Keratinocyte (primary cell): ENCODE measurements at places on chromosomes 5 and 9.

DNA sequence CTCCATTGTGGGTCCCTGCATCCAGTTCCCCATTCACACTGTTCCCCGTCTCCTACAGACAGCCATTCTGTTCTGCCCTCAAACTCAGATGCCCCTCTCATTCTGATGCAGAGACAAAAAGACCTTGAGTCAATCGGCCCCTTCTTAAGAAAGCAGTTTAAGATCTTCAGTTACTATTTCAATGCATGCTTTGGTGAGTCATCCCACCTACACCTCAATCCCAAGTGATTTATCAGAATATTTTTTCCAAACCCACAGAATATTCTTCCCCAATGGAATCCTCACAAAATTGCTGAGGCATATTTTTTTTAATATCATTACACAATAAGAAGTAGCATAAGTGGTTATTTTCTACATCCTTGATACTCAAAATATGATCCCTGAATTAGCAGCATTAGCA lies 92.4 kb upstream of the SLC1A1 start:
- no peak for DNase-seq

DNA sequence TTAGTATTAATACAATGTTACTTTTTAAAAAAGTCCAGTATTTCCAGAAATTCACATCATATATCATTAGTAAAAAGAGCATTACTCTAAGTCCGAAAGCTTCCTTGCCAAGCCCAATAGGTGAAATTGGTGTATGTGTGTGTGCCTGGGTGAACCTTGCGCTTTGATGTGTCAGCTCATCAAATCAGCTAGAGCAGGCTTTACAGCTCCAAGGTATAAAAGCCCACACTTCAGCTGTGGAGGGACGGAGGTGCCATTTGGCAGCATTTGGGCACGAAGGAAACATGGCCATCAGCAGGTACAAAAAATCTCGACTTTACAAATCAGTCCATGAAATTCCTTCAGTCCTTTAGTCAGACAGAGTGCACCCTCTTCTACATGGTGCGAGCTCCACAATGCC lies 76.5 kb upstream of the IL7R start:
- no peak for DNase-seq

DNA sequence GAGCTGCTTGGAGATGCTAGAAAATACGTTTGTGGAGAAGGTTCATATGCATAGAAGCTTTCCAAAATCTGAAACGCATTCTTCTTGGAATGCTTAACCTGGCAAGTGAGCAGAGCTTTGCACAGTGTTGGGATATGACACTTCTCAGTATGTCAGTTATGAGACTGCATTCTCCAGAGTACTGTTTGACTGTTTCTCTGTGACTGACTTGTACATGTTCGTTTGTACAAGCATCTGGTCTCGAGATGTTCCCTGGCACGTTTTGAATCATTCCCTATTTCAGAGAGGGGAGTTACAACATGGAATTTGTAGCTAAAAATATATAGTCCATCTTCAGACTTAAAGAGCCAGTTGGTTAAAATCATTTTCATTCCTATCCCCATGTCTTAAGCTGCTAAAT lies 272.4 kb downstream of the ARRDC3 start:
- DNase-seq, result no peak

DNA sequence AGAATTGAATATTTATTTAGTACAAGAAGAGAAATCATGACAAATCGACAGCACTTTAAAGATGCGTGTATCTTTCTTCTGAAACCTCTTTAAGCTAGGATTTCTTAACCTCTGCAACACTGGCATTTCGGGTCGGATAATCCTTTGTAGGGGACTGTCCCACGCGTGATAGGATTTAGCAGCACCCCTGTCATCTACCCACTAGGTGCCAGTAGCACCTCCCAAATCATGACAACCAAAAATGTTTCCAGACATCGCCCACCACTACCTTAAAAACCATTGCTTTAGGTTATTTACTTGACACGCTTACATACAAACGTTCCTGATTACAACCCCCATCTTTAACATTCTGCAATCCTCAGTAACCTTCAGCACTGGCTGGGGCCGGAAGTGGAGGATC lies 223.1 kb downstream of the TRIM32 start:
- no peak for DNase-seq

- no peak for DNase-seq
Observed at GRCh38 chr9:129306318-129306973, 128.4 kb upstream of the IER5L start.

GRCh38 chr9:89690334-89690912 lies 85.6 kb downstream of the GADD45G start:
- DNase-seq, result no peak

GRCh38 chr9:35691757-35692301 lies 2.1 kb upstream of the TPM2 start:
- DNase-seq, result no peak

DNA sequence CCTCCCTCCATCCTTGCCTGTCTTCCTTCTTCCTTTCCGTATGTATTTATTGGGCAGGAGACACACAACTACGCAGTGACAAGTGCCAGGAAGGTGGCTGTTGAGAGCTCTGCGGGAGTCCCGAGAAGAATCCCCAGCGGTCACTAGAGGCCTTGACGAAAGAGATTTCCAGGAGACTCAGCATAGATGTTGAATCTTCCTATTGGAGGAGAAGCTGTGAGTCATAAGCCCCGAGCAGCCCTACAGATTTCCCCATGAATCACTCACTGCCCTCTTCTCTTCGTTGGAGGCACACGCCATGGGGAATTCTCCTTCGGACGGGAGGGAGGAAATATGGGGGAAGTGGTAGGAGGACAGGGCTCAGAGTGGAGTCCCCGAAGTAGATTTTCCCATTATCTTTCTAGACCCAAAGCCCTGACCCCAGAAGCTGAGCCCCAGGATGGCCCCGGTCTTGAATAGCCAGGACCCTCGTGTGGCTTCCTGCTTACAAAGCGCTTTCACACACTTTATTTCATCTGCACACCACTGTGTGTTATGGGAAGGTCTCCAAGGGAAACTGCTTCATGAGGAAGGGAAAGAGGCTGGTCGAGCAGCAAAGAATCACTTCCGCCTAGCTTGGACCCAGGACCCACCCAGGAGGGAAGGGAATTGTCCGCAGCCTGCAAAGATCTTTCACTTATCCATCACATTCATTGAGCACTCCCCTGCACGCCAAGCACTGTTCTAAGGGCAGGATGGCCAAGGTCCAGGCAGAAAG lies 12.7 kb downstream of the DUSP1 start:
- no peak for DNase-seq

DNA sequence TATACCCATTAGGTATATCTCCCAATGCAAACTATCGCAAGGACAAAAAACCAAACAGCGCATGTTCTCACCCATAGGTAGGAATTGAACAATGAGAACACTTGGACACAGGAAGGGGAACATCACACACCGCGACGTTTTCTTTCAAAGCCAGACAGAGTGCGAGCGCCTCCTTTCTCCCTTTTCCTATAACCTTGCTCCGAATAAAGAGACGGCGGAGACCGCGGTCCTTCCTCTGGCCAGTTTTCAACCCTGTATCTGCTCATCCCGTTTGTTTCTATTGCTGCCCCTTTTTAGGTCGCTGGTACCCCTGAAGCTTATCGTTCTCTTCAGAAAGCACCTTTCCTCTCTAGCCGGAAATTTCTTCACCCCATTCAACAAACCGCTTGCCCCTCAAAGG lies 1.3 kb downstream of the LVRN start:
- no peak for DNase-seq

DNA sequence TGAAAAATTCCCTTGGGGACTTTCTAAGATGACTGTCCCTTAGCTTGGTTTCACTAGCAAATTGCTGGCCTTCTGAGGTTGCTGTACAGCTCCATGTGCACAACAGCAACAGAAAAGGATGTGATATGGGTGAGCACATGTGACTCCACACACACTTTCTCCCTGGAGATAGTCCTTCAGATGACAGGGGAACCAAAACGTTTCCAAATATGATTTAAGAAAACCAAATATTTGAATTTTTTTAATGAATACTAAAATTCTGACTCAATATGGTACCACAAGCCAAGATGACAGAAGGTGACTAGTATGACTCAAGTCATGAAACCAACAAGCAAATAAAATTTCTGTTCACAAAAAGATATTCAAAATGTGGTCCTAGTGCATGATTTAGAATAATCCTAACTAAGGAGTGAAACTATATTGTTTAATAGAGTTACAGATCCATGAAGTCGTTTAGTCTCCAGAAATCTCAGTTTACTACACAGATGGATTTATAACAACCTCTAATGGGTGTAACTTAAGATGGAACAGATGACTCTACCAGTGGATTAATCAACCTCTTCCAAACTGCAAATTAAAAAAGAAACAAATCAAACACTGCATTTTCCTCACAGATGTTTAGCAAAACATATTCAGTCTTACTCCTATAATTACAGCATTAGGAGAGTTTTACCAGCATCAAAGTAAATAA lies 144.8 kb upstream of the PIK3R1 start:
- no peak for DNase-seq

DNA sequence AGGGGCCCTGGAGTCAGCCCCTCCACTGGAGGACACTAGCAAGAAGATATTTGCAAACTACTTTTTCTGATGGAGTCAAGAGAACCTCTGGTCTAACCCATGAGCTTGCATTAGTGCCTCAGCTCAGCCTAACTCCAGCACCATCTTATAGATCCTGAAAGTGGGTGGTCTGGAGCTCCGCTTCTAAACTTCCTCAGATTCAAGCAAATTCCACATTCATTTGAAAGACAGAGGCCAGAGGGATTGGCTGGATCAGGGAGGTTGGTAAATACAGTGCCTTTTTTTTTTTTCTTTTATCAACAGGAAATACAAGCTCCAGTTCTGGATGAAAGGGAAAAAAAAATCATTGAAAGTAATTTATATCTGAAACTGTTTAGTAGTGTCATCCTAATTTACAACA lies 99.9 kb downstream of the ENC1 start:
- DNase-seq, result no peak
